Activated T-cell treated with anti-CD3 and anti-CD28 coated beads for 1 hour (primary cell): ENCODE measurements at places on chromosomes 4 and X.

GRCh38 chrX:70016513-70016912 lies 33.2 kb downstream of the AWAT2 start:
- DNase-seq, result no peak

DNA sequence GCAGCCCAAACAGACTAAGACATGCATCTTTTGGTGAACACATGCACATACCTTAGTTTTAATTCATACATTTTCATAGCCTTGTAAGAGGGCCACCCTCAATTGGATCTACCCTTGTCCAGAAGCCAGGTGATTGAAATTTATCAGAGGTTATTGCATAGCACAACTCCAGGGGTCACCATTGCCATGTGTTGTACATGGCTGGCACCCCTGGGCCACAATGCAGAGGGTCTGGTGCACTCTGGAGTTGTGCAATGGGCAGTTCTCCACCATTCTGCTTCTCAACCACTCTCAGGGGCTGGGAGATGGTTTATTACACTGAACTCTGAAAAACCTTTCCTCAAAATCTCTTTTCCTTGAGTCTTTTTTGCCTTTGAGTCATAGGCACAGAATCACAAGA lies 184.4 kb upstream of the CXorf66 start:
- DNase-seq, result no peak

DNA sequence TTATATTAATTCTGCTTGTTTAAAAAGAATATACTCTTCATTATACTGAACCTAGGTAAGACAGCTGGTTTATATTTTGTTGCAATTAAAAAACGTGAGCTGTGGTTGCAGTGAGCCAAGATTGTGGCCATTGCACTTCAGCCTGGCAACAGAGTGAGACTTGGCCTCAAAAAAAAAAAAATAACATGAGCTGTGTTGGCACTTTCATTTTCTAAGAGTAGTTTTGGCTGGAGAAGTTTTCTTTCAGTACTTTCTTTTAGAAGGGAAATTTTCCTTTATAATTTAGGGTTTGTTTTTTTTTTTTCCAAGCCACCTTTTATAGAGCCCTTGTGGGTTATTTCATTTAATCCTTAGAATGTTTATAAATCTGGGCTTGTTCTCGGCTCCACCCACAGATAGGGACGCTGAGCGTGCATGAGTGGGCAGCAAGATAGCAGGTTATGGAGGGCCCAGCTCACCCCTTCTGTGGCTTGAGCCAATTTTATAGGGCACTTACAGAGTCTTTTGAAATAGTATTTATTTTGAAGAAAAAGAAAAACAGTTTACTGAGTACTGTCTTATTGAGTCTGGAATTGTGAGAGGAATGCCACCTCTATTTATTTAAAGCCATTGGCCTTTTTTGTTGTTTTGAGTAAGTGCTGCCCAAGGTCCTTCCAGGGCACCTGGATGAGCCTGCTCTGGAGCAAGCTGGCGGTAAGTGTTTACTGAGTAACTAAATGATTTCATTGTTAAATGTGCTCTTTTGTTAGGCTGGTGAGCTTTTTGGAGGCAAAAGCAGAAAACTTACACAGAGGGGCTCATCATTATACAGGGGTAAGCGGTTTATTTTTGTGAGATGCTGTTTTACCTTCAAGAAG lies 60.9 kb downstream of the HTT start:
- no peak for DNase-seq

GRCh38 chrX:118324588-118324987 lies 21.3 kb upstream of the WDR44 start:
- no peak for DNase-seq

DNA sequence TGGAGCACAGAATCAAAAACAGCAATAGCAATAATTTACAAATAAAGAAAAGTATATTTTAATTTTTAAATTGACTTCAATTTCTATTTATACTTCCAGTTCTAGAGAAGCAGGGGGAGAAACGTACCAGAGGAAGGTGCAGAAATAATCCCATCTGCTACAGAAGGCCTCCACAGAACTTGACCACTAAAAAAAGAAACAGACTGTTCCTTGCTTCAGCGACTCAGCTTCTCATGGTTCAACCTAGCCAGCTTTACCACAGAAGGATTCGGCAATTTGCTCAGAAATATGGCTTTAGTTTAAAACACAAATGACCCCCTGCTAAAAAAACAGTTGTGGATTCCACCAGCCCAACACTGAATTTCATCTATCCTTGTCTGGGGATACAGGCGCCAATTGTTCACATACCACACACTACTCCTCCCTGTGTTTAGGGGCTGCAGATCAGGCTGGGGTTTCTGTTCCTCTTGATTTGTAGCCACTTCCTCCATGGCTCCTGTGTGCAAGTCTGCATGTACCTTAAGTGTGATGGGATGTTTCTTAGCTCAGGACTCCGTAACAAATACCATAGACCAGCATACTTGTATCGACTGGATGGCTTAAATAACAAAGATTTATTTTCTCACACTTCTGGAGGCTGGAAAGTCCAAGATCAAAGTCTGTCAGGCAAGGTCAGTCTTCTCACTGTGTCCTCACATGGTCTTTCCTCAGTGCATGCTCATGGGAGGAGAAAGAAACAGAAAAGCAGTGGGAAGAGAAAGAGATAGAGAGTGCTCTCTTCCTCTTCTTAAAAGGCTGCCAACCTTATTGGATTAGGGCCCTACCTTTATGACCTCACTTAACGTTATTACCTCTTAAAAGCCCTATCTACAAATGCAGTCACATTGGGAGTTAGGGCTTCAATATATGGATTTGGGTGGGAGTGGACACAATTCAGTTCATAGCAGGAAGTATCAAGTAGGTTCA lies 79.1 kb downstream of the AMOT start:
- no peak for DNase-seq

DNA sequence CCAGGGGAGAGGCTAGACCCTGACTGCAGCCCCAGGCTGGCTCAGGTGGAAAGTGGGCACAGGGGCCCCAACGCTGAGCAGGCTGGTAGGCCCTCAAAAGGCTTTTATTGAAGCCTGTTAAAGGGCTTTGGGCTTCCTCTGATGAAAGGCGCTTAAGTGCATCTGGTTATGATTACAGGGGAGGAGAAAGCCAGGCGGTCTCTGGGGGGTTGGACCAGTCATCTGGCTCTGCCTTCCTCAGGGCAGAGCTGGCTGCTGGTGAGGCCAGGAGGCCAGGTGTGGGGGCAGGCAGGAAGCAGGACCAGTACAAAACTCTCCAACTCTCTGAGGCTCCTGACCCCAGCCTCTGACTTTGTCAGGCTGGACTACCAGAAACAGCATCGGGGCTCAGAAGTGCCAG lies 68.8 kb upstream of the BCOR start:
- no peak for DNase-seq

- DNase-seq, result no peak
Observed at GRCh38 chrX:64204252-64204651, 1.3 kb downstream of the AMER1 start.

- no peak for DNase-seq
Observed at GRCh38 chrX:116284400-116284799, 113.9 kb downstream of the AGTR2 start.
